ENCODE measurements at places on chromosomes 3 and 15.

DNA sequence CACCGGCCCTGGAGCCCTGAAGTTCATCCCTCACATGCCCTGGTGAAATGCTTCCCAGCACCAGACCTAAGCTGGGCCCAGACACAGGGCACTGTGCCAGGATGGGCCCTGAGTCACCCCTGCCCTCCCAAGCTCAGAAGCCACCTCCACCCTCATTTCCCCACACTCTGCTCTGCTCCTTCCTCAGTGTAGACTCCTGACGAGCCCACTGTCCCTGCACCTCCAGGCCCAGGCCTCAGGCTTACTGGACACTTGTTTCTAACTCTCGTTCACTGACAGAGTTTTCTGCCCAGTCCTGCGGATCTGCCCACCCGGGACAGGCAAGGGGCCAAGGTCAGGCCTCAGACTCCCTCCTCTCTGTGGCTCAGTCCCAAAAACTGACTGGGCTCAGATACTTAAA is 112.6 kb upstream of the RNF7 start:
- no peak for DNase-seq

- no peak for DNase-seq
These were observed 9.2 kb downstream of the FNDC3B start for GRCh38 chr3:172048599-172048998.

GRCh38 chr3:128366652-128367051 is 100.0 kb downstream of the DNAJB8 start:
- DNase-seq: no peak

GRCh38 chr3:177174607-177175170 is 22.6 kb downstream of the TBL1XR1 start:
- no peak for DNase-seq

GRCh38 chr15:61582092-61582491 is 353.0 kb upstream of the RORA start:
- no peak for DNase-seq

DNA sequence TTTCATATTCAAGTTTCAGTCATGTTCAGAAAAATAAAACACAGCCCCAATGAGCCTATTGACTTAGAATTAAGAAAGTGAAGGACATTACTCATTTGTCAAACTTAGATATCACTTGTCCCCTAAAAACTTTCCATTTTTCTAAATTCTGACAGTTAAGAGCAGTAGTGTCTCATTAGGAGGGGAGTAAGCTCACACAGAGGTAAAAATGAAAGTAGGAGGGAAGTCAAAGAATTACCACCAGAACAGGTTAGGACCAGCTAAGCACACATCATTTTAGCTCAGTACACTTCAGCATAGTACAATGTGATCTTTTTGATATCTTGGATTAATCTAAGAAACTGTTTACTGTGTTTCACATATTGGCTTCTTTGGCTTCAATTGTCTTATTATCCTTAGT is 64.3 kb downstream of the OSTN start:
- DNase-seq: no peak

DNA sequence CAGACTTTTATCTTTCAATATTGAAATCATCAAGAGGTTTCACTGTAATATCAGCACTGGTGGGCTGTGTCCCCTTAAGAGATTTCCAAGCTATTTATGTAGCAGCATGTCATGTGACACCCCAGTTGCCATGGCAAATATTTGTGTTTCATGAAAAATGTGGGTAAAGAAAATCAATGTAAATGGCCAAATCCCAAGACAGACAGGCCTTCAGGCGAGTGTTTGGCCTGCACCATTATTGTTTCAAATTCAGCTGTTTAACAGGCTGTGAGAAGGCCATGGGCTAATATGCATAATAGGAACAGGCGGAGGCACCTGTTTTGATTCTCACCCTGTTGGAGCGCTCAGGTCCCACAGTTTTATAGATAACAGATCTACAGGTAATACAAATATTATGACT is 104.2 kb downstream of the IQCH start:
- DNase-seq: no peak

- DNase-seq: no peak
These were observed 326.4 kb upstream of the IGF1R start for GRCh38 chr15:98321896-98322295.

- no peak for DNase-seq
These were observed 196.8 kb downstream of the ADAMTSL3 start for GRCh38 chr15:83850501-83851245.

- no peak for DNase-seq
These were observed 155.2 kb downstream of the RBPMS2 start for GRCh38 chr15:64619880-64620839.

DNA sequence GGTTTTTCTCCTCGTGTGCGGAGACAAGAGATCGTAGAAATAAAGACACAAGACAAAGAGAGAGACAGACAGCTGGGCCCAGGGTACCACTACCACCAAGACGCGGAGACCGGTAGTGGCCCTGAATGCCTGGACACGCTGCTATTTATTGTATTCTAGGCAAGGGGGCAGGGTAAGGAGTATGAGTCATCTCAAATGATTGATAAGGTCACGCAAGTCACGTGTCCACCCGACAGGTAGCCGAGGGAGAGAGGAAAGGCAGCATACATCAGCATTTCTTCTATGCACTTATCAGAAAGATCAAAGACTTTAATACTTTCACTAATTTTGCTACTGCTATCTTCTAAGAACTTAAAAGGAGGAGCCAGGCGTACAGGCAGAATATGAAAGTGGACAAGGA is 28.2 kb downstream of the MYL3 start:
- DNase-seq: no peak

DNA sequence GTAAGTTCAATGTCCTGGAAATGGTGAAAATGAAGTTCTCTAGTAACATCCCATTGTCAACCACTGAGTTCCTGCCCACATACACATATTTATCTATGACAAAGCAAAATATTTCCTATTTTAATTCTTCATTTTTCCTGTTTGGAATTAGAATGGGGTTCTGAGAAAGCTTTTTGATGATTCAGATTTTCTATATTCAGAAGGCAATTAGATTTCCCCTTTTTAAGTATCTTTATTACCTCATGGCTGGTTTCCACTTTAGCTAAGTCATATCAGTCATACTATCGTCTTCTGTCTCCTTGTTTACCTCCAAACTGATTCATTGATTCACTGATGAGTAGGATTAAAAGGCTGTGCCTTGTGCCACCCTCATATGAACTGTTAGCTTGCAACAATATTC is 17.9 kb downstream of the ETFA start:
- DNase-seq: no peak

- DNase-seq: no peak
These were observed 170.4 kb downstream of the P3H2 start for GRCh38 chr3:189950258-189950657.

DNA sequence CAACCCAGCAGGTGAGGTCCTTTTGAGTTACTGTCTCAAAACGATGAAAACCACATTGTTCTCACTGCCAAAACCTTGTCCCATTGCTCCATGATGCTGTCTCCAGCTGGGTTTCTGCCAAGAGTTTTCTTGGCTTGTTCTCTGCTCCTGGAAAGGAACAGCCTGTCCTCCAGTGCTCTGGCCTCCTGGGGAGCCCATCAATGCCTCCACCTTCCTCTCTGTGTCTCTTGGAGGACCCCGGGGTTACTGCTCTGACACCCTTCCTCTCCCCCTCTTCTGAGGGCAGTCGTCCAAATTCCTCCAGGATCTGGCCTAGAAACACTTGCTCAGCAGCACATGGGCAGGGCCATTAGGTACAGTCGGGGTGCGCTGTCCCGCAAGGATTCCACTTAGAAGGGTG is 63.9 kb upstream of the RGMA start:
- no peak for DNase-seq

- peak; percentile 21 for DNase-seq
These were observed 96.6 kb downstream of the SLC9A9 start for GRCh38 chr3:143751643-143752178.

DNA sequence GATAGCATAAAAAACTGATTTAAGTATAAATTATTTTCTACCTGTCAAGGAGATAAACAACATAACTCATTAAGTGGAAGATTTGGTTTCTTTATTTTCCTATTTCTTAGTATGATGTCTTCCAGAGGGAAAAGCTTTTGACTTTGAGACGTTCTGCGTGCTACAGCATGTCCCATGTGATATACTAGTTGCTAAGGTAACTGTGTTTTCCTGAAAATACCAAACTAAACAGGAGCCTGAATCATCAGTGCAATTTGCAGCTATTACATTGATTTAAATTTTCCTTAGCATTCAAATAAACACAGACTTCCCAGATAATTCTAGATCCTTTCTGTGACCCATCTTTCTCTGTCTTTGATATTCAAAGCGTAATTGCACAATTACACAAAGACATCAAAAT is 117.7 kb upstream of the P2RY1 start:
- no peak for DNase-seq

DNA sequence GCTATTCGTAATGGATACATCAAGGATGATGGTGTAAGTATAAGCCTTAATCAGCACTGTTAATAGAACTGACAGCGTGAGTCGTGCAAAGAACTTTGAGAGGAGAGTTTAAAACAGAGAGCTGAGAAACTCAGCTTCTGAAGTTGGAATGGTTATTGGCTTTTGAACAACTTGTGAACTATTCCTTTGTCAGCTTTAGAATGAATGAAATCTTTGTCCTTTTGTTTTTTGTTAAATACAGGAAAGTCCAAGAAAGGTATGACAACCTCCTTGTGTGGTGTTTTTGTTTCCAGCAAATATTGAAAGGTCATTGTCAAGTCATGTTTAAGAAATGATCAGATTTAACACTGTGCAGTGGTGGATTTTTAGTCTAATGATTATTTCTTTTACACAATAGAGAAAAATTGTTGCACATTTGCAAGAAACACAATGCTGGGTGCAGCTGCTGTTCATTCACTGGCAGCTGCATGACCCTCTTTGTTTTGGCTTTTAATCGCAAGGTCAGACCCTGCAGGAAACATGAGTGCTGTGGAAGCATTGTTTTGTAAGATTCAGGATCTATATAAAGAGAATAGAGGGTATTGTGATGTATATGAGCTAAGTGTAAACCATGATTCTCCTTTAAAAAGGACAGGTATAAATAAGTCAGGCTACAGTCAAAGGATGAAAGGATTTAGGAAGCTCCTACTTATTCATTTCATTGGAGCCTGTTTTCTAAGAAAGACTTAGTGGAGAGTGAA is 21.7 kb upstream of the ABHD10 start:
- no peak for DNase-seq

DNA sequence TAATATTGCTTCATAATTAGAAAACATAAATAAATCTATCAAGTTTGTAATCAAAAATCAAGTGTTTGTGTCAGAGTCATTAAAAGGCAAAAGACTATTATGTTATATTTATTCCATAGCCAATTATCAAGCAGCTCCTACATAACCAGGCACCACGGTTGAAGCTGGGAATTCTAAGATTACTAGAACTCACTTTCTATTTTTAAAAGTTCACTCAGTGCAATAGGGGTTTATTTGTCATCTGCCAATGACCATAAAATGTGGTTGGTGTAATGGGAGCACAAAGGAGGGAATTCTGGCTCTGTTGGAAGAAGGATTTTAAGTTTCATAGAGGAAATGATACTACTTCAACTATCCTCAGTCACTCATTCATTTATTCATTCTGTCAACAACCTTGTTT is 57.7 kb downstream of the TRIM69 start:
- no peak for DNase-seq

DNA sequence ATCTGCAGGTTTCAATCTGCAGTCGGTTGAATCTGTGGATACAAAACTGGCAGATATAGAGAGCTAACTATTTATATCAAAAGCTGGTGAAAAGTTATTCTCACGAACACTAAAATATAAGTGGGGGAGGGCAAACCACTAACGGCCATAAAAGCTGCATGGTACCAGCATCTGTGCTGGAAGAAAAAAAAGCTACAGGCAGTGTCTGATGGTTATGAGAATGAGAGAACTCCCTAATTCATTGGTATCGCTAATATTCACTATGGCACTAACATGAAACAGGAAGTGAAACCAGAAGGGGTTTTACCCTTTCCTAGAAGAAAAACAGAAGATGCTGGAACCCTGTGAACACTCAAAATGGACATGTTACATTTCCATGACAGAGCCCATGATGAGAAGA is 15.9 kb downstream of the CEP70 start:
- peak; percentile 4 for DNase-seq

DNA sequence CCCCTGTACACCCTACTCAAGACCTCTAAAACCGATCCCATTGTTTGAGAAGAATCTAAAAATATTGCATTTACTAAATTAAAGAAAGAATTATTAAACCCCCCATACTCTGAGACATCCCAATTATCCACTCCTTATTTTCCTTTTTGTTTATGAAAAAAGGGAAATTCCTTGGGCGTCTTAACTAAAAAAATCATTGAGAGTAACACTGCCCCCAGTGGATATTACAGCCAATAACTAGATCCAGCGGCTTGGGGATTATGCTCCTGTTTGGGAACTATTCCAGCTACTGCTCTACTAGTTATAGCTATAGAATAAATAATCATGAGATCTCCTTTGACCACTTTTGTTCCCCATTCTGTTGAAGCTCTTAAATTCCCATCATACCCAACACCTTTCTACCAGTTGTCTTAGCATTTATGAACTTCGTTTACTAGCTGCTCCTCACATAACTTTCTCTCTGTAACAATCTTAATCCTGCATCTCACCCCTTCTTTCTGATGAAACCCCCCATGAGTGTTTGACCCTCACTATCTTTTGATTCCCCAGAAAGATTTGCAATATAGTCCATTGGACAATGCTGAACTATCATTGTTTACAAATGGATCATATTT is 12.7 kb upstream of the CFAP91 start:
- DNase-seq: no peak

GRCh38 chr15:94412979-94413746 is 181.8 kb downstream of the MCTP2 start:
- peak; percentile 6 for DNase-seq

- no peak for DNase-seq
These were observed 15.5 kb downstream of the DLEC1 start for GRCh38 chr3:38054499-38055001.

DNA sequence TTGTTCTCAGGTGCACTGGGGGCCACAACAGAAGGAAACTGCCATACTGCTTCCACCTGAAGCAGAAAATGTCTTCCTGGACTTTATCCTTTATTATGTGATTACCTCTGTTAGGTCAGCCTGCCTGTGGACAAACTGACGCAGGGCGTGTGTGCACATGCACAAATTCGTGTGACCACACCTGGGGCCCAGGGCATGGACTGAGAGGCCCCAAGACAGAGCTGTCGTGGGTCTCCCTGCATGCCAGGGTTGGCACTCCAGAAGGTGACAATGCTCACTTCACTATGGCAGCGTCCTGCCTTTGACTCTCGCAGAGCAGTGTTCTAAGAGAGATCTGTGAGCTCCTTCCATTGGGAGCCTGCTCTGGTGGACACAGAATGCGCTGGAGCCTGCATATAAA is 34.5 kb downstream of the CCDC12 start:
- DNase-seq: no peak

DNA sequence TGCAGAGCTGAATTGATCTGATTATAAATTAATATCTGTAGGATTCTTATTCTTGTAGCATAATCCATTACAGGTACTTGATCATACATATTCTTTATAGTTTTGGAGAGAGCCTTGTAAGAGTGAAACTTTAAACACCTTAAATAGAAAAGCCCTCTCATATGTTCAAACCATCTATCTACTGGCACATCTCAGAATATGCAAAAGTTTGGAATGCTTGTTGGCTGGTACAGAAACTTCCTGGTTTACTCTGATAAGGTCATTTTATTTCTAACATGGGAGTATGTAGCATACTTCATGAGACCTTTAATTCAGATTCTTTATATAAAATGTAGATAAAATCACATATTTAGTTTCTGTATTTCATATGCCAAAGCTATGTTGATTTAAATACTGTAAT is 21.9 kb upstream of the SELENOT start:
- DNase-seq: no peak
